Left renal pelvis (tissue), 4 donors: ENCODE measurements at places on chromosomes 12 and 14. TPM values are rescaled to one million over a fixed set of nuclear protein-coding genes. Genes with fewer than 3 reads are reported as not detected.

DNA sequence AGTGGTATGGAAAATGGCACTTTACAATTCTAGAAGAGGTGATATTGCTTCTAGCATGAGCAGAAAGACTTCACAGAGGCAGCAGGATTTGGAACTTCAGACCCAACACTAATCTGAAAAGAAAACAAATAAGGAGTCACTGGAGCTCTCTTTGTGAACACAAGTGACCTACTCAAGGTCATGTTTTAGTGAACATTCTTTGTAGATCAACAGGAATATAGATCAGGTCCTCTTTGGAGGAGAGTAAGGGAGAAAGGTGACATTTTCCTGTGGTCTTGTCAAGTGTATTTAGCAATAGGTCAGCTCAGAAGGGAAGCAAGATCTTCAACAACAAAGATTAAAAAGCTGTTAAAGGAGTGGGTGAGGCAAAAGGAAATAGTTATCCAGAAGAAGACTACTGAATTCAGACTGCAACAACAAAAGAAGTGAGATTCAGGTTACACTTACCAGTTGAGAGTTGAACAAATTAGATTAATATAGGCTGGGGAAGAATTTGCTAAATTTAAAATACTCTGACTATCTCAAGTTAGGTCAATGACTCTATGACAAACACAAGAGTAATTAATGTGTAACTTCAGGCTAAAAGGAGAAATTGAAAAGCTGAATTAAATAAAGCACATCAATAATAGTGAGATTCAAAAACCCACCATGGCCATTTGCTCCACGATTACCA is 528.2 kb downstream of the RPS29 start:
- DNase-seq = no peak

DNA sequence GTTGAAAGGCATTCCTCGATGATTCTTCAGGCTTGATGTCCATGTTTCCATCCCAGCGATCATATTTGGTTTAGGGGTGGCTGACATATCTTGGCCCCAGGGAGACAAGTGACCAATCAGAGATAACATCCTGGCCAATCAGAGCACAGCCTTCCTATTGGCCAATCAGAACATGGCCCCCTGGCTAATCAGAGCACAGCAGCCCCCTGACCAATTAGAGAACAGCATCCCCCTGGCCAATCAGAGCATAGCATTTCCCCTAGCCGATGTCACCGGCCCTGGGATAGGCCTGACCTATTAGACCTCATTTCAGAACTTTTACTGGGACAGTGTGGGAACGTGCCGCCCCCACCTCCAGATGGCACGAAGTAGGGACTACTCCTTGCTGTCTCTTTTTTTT is 182.2 kb downstream of the AACS start:
- no peak for DNase-seq

MYO1H gene
- 0.93 TPM for polyA plus RNA-seq

- no peak for DNase-seq
Measured at GRCh38 chr14:74904635-74905503, 18.2 kb downstream of the RPS6KL1 start.

- no peak for DNase-seq
Measured at GRCh38 chr12:49501895-49502294, 36.9 kb upstream of the KCNH3 start.

- DNase-seq = no peak
Measured at GRCh38 chr12:79367032-79367589, 323.7 kb downstream of the PAWR start.

DNA sequence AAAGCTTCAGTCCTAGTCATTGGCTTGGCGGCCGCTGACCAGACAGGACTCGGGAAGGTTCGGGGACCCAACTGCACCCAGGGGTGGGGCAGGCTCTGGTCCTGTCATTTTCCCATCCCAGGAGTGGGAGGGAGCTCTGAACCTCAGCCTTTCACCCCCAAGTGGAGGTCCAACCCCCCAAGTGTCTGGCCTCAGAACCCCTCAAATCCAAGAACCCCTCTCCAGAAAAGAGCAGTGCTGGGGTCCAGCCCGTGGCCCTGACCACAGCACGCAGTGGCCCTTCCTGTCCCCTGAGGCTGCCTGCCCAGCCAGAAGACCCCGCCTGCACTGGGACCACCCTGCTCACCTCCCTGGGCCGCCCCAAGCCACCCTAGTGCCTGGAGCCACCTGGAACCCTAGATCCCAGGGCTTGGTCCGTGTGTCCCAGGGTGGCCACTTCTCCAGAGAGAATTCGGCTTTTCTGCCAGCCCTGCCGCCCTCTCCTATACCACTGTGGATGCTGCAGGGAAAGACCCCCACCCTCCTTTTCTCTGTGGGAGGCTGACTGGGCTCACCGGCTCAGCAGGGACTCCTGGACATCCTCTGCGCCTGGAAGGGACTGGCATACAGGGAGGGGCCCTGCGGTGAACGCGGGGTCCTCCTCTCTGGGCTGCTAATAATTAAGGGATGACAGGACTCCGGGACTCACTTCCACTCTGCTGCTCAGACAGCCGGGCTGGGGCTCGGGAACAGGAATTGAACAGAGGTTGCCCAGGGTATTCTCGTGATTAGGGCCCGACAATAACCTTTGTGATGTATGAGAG is 326.9 kb upstream of the SFSWAP start:
- no peak for DNase-seq

- DNase-seq = no peak
Measured at GRCh38 chr14:57609192-57610075, 115.8 kb upstream of the CCDC198 start.

- DNase-seq = no peak
Measured at GRCh38 chr12:125544960-125545359, 479.7 kb downstream of the AACS start.

- DNase-seq = no peak
Measured at GRCh38 chr12:17192721-17193120, 586.8 kb upstream of the LMO3 start.

LALBA gene
- polyA plus RNA-seq = not detected

MAPKAPK5 gene
- polyA plus RNA-seq = 52.7 TPM

GRCh38 chr12:78494911-78495310 is 369.7 kb upstream of the SYT1 start:
- DNase-seq = no peak

GRCh38 chr12:7068994-7069346 is 8.5 kb downstream of the C1S start:
- DNase-seq = no peak

DNA sequence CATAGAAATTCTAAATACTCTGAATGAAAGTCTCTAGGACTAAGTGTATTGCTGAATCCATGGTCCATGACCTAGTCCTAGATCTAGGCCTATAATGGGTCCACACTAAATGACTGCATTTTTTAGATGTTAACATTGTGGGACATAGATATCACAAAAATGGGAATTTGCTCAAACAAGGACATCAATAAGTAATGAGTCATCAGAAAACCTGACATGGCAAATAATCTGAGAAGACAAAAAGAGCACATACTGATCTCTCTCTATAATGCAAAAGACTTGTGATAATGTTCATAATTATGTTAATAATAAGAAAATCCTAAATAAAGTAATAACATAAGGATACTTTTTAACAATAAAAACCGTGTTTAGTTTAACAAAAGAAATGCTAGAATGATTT is 1168.4 kb downstream of the FSCB start:
- DNase-seq = no peak

DNA sequence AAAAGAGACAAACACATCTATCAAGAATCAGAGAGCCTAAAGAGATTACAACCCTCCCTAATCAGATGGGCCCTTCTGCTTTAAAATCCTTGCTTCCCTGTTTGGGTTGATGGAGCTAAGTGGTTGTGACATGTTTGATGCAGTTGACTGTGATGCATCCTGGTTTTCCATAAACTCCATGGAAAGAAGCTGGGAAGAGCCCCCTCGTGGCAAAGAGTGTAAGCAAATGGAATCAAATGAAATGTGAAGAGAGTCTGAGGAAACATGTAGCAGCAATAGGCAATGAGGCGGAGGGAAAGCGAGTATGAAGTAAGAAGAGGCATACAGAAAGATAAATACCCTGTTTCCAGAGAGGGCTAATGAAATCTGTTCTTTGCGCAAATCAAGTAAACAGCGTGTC is 70.4 kb upstream of the SLCO1C1 start:
- DNase-seq = no peak

DNA sequence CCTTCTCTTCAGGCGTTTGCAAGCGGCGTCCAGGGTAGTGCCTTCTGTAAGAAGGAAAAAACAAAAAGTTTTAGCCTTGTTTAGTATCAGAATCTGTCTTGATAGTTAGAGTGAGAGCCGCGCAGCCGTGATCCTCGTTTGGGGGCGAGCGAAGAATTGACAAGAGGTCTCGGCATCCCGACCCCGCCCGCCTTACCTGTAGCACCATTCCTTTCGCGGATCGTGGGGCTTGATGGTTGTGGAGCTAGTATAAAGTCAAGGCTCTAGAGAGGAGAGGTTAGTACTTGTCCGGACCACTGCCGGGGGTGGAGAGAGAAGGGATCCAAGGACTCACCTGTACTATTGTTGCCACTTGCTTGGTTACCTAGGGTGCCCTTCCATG is 494 bp downstream of the TMTC3 start:
- DNase-seq = no peak

DNA sequence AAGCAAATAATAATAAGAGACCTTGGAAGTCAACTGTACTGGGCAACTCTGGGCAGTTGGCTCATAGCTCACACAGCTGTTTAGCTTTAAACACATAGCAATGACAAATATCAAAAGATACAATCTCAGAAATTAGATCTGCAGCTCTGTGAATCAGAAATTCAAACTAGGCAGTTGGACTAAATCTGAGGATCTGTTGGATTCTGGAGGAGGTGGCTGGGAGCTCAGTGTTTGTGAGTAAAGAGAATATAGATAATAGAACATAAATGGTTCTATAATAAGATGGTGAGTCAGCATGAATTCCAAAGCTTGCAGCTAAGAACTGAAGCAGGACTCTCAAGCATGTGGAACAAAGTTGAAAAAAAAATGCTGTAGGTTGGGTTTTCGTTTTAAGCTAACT is 1949.4 kb upstream of the SEL1L start:
- DNase-seq = no peak

DNA sequence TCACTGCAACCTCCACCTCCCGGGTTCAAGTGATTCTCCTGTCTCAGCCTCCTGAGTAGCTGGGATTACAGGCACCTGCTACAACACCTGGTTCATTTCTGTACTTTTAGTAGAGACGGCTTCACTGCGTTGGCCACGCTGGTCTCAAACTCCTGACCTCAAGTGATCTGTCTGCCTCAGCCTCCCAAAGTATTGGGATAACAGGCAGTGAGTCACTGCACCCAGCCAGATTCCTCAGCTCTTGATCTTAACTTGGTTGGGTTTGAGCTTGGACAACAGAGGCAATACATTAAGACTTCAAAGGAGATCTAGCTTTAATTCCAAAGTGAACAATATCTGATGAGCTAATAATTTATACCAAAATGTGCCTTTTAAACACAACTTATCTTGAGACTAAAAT is 5.6 kb downstream of the DAZAP2 start:
- no peak for DNase-seq

DNA sequence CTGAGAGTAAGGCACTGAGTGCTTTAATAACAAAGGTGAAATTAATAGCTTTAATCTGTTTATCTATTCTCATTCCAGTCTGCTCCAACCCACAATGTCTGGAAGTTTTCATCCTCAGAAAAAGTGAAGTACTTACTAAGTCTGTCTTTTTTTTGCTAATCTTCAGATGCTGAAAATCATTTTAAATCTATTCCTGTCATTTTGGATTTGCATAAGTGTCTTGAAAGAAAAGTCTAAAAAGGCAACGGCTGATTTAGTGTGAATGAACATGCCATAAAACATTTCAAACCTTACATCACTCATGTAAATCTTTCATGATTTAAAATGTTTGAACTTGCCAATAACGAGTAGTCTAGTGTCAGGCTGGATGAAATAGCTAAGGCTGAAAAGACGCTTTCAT is 685.6 kb downstream of the RPS29 start:
- no peak for DNase-seq
